ENCODE measurements at places on chromosomes 6 and 20.

DNA sequence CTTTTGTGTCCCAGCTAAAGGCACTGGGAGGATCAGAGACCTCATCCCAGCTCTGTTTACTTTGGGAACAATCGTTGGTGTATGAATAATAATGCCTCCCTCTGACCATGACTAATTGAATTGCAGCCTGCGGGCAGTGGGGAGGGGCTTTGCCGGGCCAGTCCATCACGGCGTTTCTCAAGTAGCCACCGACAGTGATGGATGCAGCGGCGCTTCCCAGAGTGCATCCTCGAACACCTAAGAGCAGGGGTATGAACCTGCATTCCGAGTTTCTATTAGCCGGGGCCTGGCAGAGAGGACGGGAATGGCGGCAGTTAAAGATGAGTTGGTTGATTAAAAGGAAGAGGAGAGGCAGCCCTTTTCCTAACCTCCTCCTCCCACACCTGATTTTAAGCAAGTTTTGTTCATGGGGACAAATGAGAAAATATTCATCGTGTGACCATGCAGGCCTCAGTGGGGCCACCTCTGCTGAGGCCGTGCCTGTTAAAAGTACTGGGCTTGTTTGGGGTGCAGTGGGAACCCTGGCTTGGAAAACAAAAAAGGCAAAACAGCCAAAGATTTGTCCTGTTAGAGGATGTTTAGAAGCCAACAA is 154.1 kb downstream of the FOXA2 start:
- DNase-seq: no peak

DNA sequence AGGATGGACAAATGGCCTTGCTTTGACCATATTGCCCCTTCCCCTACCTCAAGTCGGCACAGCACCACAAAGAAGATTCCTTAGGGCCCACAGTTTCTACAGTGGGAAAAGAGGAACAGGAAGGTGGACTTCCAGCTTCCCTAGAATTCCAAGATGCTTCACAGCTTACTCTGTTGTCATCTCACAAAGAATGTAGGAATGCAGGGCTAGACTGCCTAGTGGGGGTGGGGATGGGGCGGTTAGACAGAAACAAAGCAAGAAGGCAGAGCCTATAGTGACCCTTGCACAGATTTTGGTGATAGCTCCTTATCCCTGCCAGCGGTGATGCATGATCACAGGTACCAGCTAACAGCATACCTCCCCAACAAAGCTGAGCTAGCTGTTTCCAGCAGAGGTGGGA is 607.6 kb upstream of the MAN1A1 start:
- DNase-seq: no peak

DNA sequence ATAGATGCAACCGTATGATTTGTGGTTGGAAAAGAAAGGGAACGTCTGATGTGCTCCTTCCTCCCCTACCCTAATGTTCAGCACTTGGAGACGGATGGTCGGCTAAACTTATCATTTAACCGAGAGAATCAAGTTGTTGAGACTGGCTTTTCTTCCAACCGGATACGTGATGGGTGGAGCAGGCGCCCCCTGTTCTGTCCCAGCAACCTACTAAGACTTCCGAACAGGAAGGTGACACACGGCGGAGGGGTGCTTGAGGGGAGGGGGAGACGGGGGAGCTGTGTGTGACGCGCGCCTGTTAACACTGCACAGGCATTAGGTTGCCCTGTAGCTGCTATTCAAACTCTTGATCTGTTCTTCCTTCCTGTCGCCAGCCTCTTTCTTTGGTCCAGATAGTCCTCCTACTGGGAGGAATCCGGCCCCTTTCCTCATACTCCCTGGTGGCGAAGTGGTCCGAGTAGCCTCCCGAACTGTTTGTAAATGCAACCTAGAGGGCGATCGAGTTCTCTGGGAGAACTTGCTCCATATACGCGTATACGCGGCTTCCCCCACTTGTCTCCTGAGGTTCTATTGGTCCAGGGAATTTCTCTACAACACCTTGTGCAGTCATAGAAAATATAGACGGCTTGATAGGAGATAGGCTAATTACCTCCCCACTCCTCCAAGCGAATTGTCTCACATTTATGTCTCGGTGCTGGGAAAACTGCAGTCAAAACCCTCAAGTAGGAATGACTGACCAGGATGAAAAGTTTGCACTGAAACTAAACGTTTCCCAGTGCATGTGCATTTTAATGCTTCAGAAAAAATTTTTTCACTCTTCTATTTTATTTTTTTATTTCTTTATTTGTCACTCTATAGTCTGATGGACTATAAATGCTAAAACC is 126.0 kb upstream of the SLC2A12 start:
- DNase-seq: peak; percentile 89

DNA sequence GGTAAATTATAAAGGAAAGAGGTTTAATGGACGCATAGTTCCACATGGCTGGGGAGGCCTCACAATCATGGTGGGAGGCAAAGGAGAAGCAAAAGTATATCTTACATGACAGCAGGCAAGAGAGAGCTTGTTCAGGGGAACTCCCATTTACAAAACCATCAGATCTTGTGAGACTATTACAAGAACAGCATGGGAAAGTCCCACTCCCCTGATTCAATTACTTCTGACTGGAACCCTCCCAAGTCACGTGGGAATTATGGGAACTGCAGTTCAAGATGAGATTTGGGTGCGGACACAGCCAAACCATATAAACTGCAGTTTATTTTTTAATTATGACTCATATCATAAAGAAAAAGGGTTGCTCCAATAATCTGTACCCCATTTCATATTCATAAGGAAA is 22.3 kb upstream of the HLA-DQA2 start:
- DNase-seq: no peak

- no peak for DNase-seq
Observed at GRCh38 chr6:89009624-89010059, 46.2 kb upstream of the RNGTT start.

GRCh38 chr20:10864076-10864672 is 190.4 kb upstream of the JAG1 start:
- DNase-seq: no peak

DNA sequence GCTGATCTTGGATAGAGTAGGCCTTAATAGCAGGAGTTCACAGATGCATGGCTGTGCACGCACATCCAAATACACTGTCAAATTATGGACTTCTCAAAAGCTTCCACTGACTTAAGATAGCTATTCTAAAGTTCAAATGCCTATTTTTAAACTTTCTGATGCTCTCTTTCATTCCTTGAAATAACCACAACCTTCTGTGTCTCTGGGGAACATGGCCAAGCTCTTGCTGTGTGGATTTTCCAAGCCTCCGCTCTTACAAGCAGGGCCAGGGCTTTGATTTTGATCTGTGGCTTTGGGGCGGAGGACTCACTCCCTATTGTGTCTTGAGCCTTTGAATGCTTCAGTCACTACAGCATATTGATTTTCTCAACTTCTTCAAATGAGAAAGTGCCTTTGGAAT is 35.7 kb upstream of the SNRPB2 start:
- no peak for DNase-seq

DNA sequence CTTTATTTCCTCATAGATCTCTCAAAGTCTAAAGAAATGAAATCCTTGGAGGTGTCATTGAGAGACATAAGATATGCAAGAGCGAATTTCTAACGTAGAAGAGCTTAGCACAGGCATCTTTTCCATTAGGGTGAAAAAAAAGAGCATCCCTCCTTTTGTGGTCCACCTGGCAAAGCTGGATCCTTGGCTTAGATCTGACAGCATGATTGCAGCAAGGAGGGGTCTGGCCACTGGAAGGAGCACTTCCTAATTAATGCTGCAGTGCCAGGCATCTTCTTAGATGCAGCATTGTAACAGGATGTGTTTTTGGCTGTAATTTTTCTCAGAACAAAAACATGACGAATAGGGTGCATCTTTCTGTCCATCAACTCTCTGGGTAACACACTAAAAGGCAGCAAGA is 60.1 kb upstream of the TFAP2D start:
- no peak for DNase-seq

DNA sequence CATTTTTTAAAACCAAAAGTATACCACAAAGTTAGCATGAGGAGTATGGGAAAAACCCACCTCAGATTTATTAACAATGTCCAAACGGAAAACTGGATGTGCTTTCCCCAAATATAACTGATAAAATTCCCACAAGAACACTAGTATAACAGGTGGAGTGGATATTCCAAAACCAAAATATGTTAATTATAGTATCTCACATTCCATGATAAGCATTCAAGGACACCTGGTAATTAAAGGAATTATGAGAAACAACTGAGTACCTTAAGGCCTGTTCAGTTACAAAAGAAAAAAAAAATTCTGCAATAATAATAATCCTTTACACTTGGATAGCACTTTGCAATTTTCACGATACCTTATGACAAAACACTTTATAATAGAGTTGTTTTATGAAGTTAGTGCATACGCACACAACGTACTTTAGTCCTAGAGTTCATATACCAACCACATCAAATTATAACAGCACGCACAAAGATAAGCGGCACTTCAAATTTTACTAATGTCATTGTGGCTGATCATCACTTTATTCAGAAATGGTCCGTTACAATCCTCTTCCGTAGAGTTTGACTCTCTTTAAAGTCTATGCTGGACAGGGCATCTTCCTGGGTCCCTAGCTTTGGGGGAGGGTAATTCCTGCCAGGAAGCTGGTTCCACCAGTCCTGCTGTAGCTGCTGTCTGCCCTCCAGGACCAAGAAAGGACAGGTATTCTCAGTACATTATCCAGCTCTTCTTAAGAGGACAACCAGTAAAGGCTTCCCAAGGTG is 1.7 kb downstream of the CDK19 start:
- no peak for DNase-seq
